ENCODE measurements at places on chromosomes 6 and 20.

GRCh38 chr20:49671433-49671832 is 42.2 kb downstream of the B4GALT5 start:
- no peak for DNase-seq

DNA sequence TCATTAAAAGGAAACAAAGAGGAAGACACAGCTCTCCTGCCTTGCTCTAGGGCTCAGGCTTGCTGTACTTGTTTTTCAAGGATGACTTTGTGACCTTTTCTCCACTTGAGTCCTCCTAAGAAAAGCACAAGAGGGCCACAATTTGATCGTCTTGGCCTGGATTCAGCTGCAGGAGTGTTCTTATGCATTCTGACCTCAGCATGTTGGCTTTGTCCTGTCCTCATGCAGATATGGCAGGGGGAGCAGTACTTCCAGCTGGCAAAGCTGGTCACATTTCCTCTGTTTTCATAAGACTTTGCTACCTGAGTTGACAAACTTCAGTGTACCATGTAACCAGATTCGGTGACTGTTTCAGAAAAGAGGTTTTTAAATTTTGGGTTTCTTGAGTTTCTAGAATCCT is 30.8 kb downstream of the KDM1B start:
- DNase-seq = no peak

DNA sequence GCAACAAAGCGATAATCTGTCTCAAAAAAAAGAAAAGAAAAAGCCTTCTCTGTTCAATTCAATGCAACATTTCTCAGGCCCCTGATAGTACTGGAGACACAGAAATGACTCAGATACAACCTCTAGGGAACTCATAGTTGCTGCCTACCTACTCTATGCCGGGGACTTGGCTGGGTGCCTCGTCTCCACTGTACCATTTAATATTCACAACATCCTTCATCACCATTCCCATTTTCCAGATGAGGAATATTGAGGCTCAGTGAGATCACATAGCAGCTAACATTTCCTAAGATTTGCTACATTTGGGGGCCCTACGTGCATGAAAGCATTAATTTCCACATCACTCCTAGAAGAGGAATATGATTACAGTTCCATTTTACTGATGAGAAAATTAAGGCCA is 7.5 kb downstream of the NOL4L start:
- no peak for DNase-seq

GRCh38 chr6:6663421-6664135 is 75.1 kb downstream of the LY86 start:
- DNase-seq = no peak

DNA sequence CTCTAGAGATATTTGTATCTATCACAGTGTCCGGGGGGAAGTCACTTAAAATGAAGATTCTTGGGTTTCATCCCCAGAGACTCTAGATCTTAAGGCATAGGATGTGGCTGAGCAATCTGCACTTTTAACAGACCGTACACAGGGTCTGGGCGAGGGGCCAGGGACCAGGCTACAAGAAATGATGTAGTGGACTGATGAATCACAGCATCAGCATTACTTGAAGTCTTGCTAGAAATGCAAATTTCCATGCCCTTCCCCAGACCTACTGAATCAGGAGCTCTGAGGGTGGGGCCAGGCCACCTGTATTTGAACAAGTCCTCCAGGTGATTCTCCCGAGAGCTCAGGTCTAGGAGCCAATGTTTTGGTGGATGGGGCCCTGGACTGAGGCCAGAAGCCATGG is 168.4 kb downstream of the DOK5 start:
- DNase-seq = no peak

DNA sequence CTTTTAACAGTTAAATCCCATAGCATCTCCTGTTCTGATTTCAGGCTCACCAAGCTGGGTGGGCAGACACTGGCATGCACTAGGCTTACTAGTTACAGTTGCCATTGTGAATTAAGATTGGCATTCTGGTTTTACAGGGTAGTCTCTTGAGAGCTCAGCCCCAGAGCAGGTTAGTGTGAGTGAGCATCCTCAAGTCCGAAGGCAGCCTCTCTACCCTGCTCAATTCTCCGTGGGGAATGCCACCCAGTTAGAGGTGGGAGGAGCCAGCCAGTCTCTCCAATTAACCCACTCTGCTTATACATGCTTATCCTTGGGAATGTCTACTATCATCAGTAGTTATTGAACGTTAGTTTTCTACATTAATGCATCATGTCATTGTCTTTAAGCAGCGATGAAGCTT is 8.9 kb upstream of the OGFRL1 start:
- no peak for DNase-seq

GRCh38 chr20:22781869-22782268 is 197.5 kb upstream of the FOXA2 start:
- no peak for DNase-seq

- DNase-seq = no peak
Measured at GRCh38 chr6:170462366-170463020, 90.6 kb downstream of the PSMB1 start.

DNA sequence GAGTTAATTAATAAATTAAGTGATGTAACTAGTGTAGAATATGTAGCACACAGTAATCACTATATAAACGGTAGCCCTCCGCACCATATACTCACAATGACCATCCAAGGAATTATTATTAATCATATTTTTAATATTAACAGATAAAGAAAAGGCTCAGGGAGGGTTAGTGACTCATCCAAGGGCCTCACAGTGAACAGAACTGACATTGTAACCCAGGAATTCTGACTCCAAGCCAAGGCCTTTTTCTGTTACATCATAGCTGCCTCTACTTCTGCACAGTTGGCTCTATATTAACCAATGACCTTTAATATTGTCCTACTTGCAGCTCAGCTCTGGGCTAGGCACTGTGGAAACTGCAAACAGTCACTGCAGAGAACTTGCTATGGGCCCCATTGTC is 117.5 kb upstream of the SIRPG start:
- no peak for DNase-seq

- no peak for DNase-seq
Measured at GRCh38 chr6:158011478-158011920, 29.8 kb downstream of the SYNJ2 start.

DNA sequence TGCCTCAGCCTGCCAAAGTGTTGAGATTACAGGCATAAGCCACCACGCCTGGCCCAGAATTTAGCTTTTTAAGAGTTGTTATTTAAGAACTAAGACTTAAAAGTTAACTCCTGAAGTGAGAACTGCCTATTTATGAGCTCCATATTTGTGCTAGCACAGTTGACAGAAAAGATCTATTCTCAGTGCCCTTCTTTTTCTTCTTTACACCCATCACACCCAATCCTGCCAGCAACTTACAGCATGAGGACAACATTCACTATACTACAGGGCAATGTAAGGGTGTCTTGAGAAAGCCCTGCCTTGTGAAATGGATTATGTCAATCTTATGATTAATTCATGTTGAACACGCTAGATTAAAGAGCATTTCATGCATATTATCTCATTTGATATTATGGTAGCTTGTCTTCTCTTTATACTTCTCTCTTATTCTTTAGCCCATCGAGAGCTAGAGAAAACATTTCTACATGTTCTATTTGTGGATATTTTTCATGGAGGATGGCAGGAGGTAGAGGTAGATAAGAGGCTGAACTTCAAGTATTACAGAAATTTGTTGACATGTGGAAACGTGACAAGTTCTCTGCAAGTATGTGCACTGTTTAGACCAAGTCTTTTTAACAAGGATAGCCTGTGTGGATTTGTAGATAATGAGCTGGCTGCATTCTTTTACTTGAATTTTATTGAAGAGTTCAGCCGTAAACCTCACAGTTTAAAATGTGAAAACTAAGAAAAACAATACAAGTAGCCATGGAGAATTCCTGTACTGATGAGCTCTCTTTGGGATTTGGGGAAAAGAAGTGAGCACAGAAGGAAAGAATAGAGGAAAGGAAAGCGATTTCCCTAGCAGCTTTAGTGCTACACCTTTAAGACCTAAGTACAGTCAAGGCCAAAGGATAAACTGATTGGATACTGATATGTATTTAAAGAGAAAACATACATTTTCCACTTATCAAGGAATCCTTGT is 212.2 kb downstream of the ARHGAP18 start:
- DNase-seq = no peak

GRCh38 chr6:127483399-127484055 is 24.3 kb upstream of the KIAA0408 start:
- no peak for DNase-seq

DNA sequence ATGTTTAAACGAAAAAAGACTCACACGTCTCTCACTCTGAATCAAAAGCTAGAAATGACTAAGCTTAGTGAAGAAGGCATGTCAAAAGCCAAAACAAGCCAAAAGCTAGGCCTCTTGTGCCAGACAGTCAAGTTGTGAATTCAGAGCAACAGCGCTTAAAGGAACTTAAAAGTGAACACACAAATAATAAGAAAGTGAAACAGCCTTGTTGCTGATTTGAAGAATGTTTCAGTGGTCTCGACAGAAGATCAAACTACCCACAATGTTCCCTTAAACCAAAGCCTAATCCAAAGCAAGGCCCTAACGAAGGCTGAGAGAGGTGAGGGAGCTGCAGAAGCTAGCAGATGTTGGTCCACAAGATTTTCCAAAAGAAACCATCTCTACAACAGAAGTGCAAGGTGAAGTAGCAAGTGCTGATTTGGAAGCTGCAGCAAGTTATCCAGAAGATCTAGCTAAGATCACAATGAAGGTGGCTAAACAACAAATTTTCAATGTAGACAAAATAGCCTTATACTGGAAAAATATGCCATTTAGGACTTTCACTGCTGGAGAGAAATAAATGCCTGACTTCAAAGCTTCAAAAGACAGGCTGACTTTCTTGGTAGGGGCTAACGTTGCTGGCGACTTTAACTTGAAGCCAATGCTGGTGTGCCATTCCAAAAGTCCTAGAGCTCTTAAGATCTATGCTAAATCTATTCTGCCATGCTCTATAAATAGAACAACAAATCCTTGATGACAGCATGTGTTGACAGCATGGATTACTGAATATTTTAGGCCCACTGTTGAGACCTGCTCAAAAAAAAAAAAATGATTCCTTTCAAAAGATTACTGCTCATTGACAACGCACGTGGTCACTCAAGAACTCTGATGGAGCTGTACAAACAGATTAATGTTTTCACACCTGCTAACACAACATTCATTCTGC is 40.3 kb downstream of the SEC63 start:
- DNase-seq = no peak

- no peak for DNase-seq
Measured at GRCh38 chr6:134584847-134585516, 267.1 kb upstream of the SGK1 start.

DNA sequence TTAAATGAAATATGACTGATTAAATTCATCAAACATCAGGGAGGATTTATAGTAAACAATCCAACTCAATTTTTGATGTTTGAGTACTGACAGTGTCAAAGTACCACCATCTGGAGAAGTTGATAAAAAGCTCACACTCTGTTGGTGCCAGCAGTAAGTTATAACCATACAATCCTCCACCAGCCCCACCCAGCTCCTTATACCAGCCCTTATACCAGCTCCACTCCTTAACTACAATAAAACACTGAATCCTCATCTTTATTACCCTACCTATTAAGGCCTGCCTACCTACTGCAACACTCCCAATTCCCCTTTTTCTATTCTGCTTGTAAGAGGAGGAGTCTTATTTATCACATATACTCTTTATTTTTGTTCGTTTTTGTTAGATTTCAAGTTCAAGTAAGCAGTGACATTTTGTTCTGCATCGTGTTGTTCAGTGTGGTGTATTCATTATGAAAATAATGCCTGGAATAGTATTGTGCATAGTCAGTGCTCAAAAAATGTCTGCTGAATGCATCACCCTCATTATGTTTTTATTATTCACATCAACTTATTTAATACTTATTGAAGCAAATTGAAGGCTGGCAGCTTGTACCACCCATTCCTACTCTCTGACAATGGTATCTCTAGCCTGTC is 954.7 kb upstream of the ADGRB3 start:
- DNase-seq = no peak

DNA sequence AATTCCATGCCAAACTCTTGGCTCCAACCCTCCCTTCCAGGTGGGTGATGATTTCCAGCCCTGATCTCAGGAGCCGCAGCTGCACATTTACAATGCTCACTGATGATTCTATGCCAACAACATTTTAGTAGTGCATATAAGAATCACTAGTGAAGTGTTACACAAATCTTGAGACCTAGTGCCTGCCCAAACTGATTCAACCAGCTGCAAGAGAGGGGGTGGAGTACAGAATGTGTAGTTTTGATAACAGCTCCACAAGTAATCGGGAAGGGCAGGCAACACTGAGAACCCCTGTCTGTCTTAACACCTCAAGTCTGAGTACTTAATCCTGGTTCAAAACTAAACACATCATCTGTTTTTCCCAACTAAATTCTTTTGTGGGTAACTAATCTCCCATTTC is 91.7 kb downstream of the PRDM1 start:
- DNase-seq = no peak

- no peak for DNase-seq
Measured at GRCh38 chr6:38640216-38640909, 634 bp upstream of the BTBD9 start.

GRCh38 chr6:107780226-107780625 is 43.9 kb downstream of the SCML4 start:
- no peak for DNase-seq

GRCh38 chr6:39893286-39893685 is 41.0 kb downstream of the MOCS1 start:
- DNase-seq = no peak

DNA sequence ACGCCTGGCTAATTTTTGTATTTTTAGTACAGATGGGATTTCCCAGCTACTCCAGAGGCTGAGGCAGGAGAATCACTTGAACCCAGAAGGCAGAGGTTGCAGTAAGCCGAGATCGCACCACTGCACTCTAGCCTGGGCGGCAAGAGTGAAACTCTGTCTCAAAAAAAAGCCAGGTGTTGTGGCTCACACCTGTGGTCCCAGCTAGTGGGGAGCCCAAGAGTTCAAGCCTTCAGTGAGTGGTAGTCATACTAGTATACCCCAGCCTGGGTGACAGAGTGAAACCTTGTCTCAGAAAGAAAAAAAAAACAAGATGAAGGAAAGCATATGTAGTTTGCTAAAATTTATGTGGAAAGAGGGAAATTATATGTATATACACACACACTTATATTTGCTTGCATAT is 20.0 kb upstream of the POU5F1 start:
- no peak for DNase-seq

- DNase-seq = no peak
Measured at GRCh38 chr20:48171071-48171470, 385.8 kb upstream of the SULF2 start.
